ENCODE measurements at places on chromosomes 1 and 21.

DNA sequence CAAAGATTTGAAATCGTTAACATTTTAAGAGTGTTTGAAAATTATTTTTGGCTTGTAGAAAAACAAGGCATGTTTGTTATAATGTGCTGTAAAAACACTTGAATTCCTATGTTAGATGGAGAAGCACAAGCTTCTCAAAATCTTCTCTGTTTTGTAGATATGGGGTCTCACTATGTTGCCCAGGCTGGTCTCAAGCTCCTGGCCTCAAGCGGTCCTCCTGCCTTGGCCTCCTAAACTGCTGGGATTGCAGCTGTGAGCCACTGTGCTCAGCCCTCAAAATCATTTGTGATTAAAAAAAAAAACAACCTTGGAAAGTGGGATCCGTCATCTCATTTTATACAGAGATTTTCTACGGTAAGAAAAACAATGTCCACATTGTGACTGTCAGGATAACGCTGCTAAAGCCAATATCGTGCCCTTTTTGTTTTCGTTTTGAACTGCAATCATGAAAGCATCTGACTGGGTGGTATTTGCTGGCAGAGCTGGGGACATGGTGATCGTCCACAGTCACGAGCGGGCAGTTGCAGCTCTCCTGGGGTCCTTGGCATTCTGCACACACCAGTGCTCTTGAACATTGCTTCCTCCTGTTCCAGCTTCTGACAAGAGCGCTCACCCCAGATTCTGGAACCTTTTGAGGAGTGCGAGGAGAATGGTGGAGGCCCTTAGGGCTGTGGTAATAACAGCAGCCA lies 112.5 kb downstream of the PGBD5 start:
- DNase-seq, result no peak

- no peak for DNase-seq
These were observed 41.4 kb downstream of the URB1 start for GRCh38 chr21:32351428-32351827.

GRCh38 chr1:210372931-210373627 lies 44.4 kb downstream of the HHAT start:
- DNase-seq, result no peak

GRCh38 chr1:45328680-45329079 lies 2.0 kb downstream of the HPDL start:
- no peak for DNase-seq

GRCh38 chr1:30670240-30671060 lies 52.9 kb downstream of the MATN1 start:
- no peak for DNase-seq

GRCh38 chr1:201655243-201655642 lies 116.3 kb downstream of the NAV1 start:
- DNase-seq, result peak; percentile 53

DNA sequence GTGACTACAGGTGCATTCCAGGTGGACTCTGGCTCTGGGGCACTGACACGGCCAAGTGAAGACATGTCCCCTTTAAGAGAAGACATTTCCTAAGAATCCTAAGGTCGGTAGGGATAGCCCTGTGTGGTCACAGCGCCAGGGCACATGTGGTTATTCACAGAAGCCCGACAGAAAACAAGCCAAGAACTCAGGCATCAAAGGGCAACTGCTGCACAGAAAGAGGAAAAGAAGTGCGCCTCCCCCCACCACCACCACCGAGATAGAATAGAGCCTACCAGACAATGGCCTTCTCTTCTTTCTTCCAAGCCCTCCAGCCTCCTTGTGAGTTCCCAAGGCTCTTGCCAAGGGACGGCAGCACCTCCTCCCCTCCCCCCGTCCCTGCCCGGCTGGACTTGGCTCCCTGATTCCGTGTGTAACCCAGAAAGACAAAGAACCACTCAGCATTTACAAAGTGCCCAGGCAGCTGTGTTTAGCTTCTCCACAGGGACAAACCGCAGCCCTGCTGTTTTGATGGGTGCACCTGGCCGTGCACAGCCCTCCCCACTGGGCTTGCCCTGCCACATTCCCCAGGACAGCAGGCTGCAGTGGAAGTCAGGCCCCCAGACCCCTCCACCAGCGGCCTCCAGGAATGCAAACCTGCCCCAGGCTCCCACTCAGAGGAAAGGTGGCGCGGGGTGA lies 30.2 kb downstream of the TMPRSS2 start:
- DNase-seq, result no peak

DNA sequence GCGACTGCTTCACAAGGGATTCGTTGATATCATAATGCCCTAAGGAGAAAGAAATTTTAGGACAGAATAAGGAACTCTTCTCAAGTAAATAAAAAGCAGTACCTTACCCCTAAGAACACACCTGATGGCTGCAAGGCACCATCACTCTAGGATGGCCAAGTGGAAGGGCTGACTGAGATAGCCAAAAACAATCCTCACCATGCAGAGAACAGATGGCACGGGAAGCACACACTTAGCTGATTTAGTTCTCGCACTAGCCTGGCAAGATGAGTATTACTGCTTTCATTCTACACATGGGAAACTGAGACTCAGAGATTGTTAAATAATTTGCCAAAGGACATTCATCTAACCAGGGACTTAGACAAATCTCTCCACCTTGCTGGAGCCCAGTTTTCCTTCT lies 43.8 kb downstream of the STPG1 start:
- no peak for DNase-seq

DNA sequence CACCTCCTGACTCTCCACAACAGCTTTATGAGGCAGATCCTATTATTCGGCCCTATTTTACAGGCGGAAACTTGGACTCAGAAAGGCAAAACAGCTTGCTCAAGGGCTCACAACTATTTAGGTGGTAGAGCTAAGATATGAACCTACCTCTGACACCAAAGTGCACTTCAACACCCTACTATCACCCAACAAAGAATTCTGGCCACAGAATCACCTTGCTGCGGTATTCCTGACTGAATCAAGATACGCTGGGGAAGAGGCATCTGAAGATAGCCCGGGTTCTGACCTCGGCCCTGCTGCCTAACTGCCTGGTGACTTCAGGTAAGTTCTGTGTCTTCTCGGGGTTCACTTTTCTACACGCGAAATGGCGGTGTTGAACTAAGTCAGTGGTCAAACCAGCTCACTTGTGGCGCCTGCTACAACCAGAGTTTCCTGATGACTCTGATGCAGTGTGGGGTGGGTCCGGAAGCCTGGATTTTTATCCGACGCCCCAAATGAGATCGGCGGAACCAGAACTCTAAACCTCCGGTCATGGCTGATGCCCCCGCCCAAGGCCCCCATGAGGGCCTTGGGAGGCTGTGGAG lies 608 bp downstream of the PEF1 start:
- DNase-seq, result no peak

- DNase-seq, result no peak
These were observed 63.7 kb downstream of the MACF1 start for GRCh38 chr1:39268112-39268581.

DNA sequence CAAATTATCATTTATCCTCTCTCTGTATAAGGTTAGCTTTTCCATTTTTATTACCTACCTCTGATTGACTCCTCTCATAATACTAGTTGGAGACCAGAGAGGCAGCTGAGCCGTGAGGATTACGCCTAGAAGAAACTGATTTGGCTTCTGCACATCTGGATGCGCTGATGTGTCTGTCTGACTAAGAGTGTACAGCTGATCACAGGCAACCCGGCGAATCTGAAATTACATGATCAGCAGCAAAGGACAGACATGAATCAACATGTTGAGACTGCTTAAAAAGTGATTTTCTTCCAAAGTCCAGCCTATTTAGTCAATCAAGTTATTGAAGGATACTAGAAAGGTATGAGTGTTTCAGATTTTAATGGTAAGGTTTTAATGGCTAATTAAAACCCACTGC lies 81.2 kb downstream of the PCSK9 start:
- no peak for DNase-seq

DNA sequence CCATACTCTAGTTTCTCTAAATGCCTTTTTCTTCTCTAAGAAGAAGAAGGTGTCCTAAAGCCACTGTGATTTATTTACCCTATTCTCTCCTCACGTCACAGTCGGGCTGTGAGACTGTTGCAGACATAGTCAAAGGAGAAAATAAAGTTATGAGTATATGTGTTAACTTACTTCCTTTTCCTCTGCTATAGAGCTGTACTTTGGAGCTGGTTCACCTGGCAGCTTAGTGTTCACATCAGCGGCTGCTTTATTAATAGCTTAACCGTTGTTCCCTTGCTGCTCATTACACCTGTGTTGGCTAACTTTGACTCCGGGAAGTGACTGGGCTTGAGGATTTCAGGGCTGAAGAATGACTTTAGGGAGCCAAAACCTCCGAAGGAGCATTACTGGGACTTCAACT lies 3.6 kb downstream of the PFKFB2 start:
- DNase-seq, result no peak

DNA sequence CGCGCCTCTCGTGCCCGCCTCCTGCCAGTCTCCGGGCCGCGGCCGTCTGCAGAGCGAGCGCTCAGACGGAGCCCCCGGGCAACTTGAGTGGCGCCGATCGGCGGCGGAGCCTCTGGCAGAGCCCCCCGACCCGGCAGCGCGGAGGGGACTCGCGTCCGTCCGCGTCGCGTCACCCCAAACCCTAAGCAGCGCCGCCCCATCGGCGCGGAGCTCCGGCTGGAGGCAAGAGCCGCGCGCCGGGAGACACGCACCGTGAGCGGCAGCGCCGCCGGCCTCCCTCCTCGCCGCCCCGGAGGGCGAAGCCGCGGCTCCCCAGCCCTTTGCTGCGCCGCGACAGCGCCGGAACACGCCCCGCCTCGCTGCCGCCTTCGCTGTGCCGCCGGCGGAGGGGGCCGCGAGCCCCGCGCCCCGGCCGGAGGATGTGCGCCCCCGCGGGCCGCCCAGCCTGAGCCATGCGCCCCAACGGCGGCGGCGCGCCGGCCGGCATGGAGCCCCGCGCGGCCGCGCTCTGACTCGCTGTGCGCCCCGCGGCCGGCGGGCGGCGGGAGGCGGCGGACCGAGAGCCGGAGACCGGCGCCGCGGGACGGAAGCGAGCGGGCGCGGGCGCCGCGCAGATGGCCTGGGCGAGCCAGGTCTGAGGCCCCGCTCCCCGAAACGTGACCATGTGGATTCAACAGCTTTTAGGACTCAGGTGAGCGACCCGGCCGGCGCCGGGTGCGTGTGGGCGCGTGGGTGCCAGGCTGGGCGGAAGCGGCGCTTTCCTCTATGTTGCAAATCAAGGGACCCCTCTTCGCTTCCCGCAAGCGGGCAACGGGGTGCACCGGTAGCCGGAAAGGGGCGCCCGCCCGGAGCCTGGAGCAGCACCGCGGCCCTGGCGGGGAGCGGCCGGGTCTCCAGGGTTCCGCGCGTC lies 610 bp downstream of the AJAP1 start:
- no peak for DNase-seq

GRCh38 chr1:35222322-35223083 lies 29.6 kb upstream of the SFPQ start:
- no peak for DNase-seq
